ENCODE measurements at places on chromosomes 4 and X.

DNA sequence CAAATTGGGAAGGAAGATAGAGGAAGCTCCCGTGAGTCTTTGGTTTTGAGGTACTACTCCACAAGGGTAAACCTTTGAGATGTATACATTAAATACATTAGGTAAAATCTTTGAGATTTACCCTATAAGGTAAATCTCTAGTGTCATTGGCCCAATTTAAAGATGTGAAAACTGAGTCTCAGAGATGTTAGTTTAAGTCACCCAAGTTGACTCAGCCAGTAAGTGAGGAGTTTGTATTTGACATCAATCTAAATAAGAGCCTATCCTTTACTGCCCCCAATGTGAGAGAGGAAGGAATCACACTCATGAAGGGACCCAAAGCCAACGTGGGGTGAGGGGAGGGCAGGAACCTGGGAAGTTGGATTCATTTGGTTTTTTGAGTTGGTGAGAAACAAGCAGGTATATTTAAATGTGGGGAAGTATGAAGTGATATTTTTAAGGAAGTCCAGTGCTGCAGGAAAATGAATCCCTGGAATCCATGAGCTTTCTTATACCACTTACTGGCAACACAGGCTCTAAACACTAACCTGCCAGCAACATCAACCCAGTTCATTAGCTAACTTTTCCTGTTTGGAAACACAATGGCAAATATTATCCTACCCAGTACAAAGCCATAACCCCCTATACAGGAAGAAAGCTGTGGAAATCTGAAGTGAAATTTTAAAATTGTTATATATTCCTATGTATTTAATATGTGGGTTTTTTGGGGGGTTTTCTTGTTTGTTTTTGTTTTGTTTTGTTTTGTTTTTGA is 55.3 kb downstream of the PALLD start:
- DNase-seq: no peak

DNA sequence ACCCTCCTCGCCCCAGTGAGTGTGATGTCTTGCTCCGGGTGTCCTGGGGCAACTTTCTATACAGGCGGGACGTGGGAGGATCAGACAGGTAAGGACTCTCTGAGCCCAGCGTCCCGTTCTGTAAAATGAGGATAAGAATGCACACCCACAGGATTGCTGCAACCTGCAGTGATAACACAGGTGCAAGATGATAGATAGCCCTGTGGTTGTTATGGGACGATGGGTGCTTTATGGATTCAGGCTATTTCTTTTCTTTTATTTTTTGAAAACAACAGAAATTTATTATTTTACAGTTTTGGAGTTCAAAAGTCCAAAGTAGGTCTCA is 28.6 kb downstream of the BEX3 start:
- DNase-seq: no peak

DNA sequence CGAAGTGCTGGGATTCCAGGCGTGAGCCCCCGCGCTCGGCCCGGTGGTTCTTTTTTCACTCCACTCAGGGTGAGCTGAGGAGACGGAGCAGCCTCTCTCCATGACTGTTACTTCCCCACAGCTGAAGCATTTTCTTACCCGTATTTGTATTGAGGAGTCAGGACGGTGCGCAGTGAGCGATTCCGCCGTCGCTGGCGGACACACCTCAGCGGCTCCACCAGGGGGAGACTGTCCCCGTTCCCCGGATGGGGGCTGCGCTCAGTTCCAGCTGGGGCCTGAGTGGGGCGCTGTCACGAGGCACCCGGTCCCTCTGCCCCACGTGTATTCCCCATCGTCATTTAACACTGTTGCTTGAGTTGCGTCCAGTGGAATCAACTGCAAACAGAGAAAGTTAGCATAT is 844.0 kb upstream of the FRG1 start:
- no peak for DNase-seq

DNA sequence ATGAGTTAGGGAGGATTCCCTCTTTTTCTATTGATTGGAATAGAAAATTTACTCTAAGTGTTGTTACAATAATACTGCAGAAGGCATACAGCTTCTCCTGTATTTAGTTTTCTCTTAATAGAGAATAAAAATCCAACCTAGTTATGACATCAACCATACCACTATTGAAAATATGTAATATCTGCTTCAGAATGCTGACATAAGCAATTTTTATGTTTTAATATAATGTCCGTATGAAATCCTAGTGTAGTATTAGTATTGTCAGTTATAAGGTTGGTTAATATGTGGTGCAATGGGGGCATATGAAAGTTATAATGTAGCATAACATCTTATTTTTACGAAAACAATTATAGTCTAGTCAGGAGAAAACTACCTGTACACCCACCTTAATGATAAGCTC is 68.2 kb downstream of the HEPH start:
- DNase-seq: no peak

DNA sequence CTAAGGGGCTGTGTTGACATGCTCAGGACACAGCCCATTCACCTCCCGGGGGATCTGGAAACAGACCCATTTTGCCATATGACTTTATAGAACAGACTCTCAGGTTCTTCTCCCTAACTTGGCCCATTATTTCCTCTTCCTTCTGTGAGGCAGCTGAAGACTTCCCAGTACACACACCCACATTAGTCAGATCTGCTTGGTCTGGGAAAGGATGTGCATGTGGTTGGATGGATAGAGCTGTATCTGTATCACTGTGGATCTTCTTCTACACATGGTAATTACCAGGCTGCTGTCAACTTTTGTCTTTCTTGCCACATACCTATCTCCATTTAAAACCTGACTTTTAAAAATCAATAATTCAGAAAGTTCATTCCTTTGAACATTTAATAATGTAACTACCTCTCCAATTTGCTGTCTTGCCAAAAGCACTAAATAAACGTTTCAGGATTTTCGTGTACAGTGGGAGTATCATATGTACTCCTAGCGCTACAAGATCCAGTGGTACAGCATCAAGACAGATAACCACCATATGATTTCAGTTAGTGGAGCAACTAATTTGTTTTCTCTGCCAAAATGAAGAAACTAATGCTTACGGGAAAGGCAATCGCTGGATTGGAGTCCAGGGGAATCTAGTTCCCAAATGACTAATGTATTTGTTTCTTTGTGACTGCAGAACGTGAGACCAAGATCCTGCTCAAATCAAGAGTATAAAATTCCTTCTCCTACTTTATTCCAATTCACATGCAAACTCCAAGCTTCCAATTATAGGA is 134.1 kb upstream of the MAP3K15 start:
- no peak for DNase-seq

- DNase-seq: no peak
Measured at GRCh38 chrX:9465380-9466123, 694 bp downstream of the TBL1X start.

DNA sequence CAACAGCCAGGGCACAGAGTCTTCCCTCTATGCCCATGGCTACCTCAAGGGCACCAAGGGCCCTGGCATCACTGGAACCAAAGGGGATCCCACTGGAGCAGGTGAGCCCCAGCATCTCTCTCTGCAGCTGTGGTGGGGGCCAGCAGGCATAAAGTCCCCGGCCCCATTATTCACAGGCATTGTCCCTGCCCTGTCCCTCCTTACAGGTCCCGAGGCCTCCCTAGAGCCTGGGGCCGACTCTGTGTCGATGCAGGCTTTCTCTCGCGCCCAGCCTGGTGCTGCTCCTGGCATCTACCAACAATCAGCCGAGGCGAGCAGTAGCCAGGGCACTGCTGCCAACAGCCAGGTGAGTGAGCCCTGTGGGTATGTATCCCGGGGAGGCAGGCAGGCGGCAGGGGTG is 12.3 kb upstream of the UBA1 start:
- no peak for DNase-seq

- no peak for DNase-seq
Measured at GRCh38 chr4:100962698-100963097, 384.6 kb downstream of the PPP3CA start.

DNA sequence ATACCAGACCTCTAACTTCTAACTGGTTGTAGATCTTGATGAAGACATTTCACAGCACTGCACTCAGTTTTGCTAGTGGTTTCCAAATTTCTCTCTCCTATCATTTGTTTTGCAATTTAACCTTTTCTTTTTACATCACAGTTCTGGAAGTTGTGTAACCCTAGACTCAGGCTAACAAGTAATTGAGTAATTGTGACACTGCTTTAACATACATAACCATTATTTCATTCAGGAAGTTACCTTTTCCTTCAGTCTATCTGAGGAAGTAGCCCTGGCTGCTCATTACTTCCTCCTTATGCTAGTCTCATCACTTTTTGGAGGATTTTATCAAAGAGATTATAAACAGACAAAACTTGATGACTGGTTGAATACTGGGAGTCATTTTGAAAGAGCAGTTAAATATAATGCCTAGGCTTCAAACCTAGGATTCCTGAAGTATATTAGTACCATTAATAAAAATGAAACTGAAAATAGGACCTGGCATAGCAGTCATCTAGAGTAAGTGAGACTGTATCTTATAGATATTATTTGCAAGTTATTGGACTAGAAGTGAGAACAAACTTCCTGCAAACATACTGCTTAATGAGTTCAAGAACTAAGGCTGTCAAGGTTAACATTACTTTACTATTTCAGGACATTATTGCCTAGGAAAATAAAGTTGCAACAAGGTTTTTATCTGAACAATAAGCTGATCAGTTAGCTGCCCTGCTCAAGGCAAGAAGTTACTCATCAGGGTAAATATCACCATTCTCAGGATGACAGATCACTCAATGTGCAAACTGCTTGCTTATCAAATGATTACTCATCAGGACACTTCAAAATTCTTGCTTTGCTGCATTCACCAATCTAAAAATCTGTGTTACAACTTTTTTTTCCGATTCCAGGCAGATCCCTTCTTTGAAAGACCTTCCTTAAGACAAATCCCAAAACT is 25.6 kb upstream of the TEX13C start:
- no peak for DNase-seq

DNA sequence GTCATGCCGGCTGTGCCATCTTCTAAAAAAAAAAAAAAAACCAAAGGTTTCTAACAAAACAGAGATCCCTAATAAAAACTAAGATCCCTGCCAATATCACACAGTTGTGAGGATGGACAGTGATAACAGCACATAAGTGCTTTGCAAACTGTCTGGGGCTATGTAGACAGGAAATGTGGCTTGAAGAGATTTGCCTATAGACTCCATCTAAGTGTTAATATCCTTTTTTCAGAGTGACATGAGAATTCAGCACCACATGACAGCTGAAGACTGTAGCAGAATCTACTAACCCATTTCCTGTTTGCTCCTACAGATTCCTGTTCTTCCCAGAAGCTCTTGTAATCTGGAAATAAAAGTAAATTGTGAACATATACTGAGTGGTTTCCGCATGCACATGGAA is 215.4 kb downstream of the KDR start:
- no peak for DNase-seq

Measured in islet precursor cell (in vitro differentiated cells).